ENCODE measurements at places on chromosomes 13 and 19.

DNA sequence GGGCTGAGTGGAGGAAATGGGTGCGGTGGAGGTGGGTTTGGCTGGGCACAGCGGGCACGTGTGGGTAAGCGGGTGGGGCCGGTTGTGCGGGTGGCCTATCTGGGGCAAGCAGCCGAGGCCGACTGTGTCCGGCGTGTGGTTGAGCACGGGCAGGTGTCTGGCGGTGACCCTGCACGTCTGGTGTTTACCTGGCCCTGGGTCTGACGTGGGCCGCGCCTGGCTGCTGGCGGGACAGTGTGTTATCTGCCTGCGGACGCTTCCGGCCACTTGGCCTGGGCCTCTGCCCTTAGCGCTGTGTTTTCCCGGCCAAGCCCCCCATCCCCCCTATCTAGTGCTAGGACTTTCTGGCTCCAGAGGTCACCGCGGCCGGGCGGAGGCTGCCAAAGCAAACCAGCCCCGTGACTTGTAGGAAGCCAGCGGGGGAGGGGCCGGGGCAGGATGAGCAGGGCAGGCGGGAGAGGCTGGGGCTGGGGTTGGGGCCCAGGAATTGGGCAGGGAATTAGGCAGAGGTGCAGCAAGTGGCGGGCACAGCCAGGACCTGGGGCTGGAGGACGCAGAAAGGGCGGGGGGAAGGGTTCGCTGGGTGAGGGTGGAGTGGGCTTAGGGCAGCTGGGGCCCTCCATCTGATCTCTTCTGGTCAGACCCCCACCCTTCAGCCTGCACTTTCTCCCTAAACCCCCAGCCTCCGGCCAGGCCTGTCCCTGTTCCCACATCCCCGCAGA is 534 bp upstream of the HPN start:
- DNase-seq = no peak

DNA sequence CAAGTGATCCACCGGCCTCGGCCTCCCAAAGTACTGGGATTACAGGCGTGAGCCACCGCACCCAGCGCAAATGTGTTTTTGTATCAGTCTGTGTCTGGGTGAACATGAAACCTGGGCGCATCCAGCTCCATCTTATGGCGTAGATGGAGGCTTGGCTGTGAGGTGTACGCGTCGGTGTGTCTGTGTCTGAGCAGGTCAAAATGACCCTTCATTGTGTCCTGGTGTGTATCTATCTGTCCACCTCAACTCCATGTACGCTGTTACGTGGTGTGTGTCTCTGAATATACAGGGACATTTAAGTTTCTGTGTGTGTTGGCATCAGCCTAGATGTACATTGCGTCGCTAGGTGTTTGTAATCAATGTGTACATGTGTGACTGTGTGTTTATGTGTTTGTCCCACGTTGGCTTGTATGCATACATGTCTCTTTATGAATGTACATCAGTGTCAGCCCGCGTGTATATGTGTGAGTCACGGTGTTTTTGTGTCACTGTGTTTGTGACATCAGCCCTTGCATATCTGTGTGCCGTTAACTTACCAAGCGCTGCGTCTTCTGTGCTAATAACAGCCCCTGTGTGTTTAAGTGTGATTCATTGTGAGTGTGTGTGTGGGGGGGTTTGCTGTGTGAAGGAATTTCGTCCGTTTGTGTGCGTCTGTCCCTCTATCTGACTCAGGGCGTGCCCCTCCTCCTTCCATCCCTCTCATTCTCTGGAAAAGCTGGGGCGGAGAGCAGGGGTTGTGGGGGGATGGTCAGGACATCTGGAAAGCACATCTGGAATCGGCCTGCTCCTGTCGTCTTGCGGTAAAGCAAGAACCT is 6.4 kb downstream of the AXL start:
- peak; percentile 100 for DNase-seq

GRCh38 chr19:50959731-50960500 is 7.1 kb upstream of the KLK5 start:
- DNase-seq = no peak

- DNase-seq = no peak
Observed at GRCh38 chr19:14779151-14779550, 791 bp upstream of the ADGRE2 start.

DNA sequence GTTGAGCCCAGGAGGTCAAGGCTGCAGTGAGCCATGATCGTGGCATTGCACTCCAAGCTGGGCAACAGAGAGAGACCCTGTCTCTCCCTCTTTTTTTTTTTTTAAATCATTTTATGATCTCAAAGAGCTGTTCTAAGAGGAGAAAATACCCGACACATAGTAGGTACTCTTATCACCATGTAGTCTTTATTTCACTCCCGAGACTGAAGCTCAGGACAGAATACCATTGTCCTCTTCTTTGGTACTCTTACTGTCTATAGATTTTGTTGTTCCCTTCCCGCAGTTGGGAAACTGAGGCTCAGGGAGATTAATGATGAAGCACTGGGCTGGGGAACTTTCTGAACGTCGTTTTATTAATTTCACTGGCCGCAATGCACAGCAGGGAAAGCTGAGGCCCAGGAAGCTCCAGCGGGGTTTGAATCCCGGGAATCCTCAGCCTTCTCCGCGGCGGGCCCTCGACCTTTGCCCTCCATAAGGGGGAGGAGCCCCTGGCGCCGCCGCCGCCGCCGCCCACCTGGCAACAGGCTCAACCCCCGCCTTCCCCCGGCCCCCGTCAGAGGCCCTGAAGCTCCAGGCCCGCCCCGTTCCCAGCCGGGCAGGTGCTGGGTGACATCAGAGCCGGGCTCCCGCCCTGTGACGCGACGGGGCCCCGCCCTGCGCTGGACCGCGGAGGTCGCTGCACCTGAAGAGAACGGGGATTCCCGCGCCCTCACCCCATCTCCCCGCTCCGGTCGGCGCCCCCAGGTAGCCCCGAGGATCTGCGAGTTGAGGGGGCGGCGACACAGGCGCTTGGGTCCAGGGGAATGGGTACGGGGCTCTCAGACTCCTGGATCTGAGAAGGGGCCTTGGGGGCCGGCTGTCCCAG is 1.6 kb downstream of the MYH14 start:
- DNase-seq = no peak

GRCh38 chr13:77653301-77653700 is 44.2 kb upstream of the SLAIN1 start:
- no peak for DNase-seq

DNA sequence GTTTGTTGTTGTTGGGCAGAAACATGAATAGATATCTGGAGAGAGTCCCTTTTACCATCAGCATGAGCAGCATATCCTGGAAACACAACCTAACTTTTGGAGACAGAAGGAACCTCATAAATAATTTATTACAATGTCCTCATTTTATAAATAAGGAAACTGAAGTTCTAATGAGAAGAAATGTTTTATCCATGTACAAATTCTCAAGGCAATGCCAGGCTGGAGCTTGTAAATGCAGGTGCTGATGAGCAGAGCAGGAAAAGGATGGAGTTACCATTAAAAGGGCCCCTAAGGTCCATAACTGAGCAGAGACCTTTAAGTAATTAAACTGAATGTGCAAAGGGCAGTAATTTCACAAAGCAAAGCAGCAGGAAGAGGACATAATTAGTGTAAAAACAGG is 17.3 kb downstream of the LCP1 start:
- no peak for DNase-seq

- peak; percentile 55 for DNase-seq
Observed at GRCh38 chr19:48558018-48558684, 6.2 kb downstream of the SULT2B1 start.

DNA sequence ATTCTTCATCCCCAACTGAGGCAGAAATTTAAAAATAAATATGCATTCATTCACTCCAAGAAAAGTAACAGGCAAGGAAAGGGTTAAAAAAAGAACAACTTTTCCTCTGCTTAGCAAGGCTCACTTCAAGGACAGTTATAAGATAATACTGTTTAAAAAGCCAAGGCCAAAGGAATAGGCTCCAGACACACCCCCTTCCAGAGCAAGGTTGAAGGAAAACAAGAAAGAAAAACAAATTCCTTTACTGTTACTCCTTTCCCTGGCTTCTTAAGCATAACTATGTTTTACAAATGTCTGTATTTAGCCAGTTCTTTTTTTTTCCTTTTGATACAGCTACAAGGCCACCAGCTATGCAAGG is 8.5 kb downstream of the SIGLEC11 start:
- DNase-seq = peak; percentile 7

DNA sequence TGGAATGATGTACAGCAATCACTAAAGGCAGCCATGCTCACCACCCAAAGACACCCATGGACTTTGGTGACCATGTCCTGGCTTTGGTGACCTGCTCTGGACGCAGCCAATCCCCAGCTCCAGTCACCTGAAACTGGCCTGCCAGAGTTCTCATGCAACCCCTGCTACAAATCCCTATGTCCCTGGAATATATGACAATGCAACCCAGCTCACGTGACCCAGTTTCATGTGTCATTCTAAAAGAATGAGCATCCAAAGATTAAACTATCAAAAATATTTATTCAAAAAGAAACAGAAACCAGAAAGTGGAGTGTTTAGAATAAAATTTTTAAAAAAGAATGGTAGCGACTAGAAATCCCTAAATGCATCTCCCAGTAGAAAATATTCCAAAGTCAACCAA is 203.3 kb upstream of the IRS2 start:
- DNase-seq = peak; percentile 77

- no peak for DNase-seq
Observed at GRCh38 chr19:51724543-51724942, 752 bp upstream of the HAS1 start.

DNA sequence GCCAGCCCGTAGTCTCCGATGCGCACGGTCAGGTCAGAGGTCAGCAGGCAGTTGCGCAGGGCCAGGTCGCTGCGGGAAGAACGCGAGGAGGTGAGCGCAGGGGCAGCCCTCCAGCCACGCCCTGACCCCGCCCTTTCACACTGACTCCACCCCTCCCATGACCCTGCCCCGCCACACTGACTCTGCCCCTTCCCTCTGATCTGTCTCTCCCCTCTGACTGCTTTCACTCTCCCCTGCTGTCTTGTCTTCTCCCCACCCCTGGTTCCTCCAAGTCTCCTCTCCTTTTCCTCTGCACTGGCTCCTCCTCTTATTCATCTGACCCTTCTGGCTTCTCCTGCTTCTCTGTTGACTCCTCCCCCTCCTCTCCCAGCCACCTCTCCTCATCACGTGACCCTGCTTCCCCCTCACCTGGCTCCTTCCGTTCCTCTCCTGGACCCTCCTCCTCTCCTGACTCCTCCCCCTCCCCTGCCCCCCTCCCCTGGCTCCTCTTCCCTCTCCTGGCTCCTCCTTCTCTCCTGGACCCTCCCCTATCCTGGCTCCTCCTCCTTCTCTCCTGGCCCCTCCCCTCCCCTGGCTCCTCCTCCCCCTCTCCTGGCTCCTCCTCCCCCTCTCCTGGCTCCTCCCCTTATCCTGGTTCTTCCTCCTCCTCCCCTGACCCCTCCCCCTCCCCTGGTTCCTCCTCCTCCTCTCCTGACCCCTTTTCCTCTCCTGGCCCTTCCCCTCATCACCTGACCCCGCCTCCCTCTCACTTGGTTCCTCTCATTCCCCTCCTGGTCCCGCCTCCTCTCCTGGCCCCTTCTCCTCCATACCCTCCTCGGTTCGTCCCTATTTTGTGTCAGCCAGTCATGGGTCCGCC is 9.9 kb downstream of the LMTK3 start:
- peak; percentile 31 for DNase-seq

DNA sequence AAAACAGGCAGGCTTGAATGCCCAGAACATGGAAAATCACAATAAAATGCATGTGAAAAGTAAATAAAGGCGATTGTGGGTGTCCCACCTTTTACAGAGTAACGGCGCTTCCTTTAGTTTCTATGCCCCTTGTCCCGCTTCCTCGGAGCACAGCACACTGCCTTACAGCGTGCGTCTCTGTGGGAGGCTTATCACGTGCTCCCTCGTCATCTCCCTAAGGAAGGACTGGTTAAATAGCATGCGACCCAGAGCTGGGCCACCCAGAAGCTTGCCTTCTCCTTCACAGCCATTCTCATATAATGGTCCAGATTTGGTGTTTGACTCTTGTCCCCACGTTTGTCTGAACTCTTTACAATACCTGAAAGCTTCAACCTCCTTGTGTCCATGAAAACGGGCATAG is 56.6 kb downstream of the LIG4 start:
- DNase-seq = no peak

GRCh38 chr13:97019236-97019635 is 25.0 kb upstream of the OXGR1 start:
- peak; percentile 58 for DNase-seq

GRCh38 chr13:90122531-90122930 is 1225.0 kb upstream of the MIR17HG start:
- DNase-seq = no peak

DNA sequence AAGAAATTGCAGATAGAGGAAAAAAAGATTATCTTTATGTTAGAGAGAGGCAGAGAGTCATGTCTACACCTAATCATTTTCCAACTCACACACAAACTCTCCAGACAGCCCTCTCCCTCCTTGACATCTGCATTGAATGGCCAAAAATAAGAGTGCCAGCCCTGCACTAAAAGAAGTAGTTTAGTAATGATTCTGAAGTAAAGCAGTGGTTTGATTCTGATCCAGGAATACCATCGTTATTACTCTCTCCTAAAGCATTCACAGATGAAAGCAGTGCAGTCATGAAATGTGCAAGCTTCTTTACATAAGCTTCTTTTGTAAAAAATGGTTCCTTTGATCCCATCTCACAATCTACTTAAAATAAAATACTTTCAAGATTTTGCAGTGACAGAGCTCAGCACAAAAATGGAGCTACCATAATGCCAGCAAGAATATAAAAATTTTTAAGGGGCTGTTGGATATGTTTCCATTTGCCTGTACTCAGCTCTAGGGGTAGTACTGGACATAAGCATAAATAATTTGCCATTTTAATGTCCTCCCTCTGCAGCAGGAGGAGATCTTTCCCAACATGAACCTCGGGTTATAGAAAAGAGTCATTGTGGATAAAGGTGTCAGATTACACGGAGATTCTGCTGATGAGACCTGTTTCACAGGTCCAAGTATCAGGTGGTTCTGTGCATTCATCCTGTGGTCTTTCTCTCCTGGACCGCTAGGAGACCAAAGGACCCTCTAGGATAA is 406.3 kb downstream of the DCT start:
- DNase-seq = peak; percentile 82

- DNase-seq = no peak
Observed at GRCh38 chr19:38545596-38545995, 72.2 kb downstream of the MAP4K1 start.

GRCh38 chr19:52492201-52492993 is 35.1 kb upstream of the ZNF808 start:
- no peak for DNase-seq
